Amygdala (tissue), 56 donors: ENCODE measurements at places on chromosomes 4 and X.

GRCh38 chr4:38149472-38149996 lies 189.3 kb downstream of the PTTG2 start:
- DNase-seq = no peak

- no peak for DNase-seq
These were observed 304.5 kb upstream of the DIPK2B start for GRCh38 chrX:45505214-45505613.

- no peak for DNase-seq
These were observed 45.6 kb downstream of the SH3RF1 start for GRCh38 chr4:169225058-169225751.

DNA sequence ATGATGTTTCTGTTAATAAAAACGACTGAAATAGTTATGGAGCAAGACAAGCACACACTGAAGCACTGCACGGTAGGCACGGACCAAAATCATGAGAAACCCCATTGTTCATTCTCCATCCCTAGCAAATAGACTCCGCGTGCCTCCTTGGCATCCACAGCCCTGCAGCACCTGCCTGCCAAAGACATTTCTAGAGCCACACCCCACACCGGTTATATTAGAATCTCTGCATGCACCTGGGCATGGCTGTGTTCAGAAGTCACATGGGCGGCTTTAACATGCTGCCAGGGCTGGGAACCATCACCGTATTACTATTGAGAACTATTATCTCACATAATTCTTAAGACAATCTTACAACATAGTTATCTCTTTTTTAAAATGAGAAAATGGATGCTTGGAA lies 5.9 kb downstream of the PDLIM3 start:
- no peak for DNase-seq

GRCh38 chr4:38734911-38735310 lies 47.9 kb downstream of the TLR10 start:
- DNase-seq = no peak

DNA sequence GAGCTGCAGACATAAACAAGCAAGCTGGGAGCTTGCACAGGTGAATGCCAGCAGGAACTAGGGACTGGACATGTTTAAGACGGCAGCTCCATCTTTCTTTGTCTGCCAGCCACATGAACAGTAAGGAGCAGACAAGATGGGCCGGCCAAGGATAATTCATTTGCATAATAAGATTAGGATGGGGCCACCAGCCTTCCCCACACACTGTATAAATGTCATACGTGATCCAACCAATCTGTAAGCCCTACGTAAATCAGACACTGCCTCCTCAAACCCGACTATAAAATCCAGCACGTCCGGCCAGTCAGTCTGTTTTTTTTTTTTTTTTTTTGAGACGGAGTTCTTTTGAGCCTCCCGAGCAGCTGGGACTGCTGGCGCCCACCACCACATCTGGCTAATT lies 75.6 kb upstream of the BOD1L1 start:
- no peak for DNase-seq

DNA sequence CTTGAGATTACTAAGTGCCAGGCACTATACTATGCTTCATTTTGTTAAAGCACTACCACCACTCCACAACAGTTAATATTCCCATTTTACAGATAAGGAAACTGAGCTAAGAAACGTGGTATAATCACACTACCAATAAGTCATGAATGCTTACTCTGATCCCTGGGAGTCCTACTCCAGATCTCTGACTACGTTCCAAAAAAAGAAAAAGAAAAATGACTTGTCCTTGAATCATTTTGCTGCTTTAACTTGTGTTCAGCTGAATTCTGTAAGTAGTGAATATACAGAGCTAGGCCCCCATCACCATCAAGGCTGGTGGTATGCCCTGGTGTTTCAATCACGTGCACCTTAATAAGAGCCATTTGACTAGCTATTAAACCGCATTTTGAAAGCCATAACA lies 39.4 kb downstream of the LDB2 start:
- DNase-seq = no peak

- no peak for DNase-seq
These were observed 26.1 kb upstream of the VMA21 start for GRCh38 chrX:151370906-151371305.

- no peak for DNase-seq
These were observed 18.7 kb upstream of the ADD1 start for GRCh38 chr4:2824836-2825381.

DNA sequence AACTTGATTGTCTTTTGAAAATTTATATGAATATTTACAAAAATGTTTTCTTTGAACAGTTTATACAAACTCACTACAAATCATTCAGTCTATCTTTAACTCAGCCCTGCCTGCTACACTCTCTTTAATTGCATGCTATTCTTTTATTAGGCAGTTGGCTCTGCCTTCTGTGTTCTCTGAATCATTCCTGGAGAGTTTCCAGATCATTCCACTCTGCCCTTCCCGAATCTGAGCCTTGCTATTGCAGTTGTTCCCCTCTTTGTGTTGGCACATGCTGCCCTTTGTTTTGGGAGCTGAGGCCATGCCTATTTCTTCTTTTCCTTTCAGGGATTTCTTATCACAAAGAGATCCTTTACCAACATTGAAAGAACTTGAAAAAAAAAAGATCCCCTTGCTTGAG lies 8.7 kb upstream of the TECRL start:
- DNase-seq = no peak

DNA sequence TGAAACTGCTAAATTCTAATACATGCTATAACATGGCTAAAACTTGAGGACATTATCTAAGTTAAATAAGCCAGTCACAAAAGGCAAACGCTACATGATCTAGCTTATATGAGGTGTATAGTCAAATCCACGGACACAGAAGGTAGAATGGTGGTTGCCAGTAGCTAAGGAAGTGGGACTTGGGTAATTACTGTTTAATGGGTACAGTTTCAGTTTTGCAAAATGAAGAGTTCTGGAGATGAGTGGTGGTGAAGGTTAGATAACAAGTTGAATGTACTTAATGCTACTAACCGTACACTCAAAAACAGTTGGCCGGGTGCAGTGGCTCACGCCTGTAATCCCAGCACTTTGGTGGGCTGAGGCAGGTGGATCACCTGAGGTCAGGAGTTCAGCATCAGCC lies 644.5 kb upstream of the DIPK2B start:
- no peak for DNase-seq

DNA sequence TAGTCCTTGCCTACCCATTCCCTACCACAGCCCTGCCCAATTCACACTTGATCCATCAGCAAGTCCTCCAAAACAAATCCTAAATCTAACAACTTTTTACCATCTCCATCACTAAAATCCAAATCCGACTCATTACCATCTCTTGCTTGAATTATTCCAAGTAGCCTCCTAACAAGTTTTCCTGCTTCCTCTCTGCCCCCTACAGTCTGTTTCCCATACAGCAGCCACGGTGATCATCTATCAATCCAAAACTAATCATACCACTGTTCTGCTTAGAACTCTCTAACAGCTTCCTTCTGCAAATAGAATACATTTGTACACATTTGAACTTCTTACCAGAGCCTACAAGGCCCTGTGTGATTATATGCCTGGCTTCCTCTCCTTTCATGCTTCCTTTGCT lies 133.0 kb downstream of the SHROOM4 start:
- DNase-seq = no peak

DNA sequence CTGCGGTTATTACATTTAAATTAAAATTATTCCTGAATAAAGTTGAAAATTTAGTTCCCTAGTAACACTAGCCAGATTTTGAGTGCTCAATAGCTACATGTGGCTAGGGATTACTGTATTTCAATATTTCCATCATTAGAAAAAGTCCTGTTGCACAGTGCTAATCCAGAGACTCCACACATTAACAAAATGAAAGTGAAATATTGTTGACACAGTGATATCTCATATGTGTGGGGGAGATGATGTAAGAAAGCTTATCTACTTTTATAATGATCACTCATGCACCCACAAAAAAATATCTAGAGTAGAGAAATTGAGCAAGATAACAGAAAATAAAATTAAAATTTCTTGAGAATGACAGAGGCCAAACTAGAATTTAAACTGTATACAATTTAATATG lies 74.9 kb downstream of the MAGEB10 start:
- DNase-seq = no peak

DNA sequence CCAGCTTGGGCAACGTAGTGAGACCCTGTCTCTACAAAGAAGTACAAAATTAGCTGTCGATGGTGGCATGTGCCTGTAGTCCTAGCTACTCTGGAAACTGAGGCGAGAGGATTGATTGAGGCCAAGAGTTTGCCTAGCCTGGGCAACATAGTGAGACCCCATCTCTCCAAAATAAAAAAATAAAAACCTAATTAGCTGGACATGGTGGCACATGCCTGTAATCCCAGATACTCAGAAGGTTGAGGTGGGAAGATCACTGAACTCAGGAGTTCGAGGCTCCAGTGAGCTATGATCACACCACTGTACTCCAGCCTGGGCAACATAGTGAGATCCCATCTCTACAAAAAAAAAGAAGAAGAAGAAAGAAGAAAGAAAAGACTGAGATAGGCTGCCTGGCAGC lies 17.4 kb downstream of the PLAC1 start:
- no peak for DNase-seq

GRCh38 chrX:123993326-123993725 lies 31.8 kb downstream of the STAG2 start:
- DNase-seq = no peak

GRCh38 chrX:143663755-143664154 lies 27.9 kb upstream of the SLITRK4 start:
- DNase-seq = no peak

- no peak for DNase-seq
These were observed 36.6 kb upstream of the MBTPS2 start for GRCh38 chrX:21802839-21803238.

DNA sequence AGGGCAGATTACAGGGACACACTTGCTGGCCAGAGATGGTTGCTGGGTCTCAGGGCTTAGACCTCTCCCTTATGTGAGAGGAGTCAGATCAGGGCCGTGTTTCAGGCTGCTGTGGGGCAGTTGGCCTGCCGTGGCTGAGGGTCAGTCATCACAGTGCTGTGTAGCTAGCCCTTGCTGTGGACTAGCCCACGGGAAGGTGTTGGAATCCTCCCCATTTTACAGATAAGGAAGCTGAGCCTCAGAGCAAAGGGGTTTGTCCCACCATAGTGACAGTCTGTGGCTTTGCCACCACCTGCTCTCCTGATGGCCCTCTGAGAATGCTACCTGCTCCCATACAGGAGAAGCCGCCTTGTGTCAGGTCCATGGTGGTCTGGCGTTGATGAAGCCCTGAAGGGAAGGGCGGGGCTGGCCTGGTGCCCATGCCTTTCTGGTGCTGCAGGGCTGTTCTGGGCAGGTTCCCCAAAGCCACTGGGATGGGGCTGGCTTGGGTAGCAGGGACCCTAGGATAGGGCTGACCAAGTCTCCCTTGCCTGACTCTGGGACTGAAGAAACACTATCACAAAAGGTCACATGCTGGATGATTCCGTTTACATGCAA lies 2.4 kb upstream of the FAM53A start:
- DNase-seq = no peak

- DNase-seq = no peak
These were observed 56.9 kb downstream of the SUPT20HL2 start for GRCh38 chrX:24257011-24257410.

DNA sequence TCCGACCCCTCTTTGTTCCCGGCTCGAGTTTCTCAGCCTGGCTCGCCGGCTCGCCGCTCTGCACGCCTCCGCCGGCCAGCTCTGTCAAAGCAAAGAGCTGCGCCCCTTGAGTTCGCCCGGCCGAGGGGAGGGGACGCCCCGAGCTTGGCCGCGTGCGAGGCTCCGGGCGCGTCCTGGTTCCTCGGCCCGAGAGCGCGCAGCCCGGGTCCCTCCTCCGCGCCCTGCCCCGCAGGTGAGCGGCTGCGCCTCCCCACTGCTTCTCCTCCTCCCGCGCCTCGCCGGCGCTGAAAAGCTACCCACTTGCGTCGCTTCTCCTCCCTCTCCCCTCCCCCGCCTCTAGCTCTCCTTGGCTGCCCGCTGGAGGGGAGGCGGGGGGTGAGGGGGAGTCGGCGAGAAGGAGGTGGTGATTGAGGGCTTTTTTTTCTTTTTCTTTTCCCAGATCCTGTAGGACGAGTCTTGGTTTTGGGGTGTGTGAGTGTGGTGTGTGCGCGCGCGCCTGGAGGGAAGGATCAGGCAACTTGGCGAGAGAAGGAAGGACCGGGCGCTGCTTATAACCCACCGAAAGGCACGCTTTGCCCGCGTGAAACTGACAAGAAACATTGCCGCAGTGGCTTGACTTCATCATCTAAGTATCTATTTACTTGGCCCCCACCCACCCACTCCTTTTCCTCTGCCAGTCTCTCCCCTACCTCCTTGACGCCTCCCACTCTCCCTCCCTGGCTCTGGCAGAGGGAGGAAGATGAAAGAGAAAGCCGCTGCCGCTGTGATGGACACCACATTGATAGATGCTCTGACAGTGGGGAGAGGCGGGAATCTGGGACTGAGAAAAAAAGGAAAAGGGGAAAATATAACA lies at the start of gene LEF1:
LEF1 (minus strand) TSS at position 262 of the 853 bp plus-strand sequence. CDS start 1,165 bp downstream, outside the sequence.
- DNase-seq = no peak

DNA sequence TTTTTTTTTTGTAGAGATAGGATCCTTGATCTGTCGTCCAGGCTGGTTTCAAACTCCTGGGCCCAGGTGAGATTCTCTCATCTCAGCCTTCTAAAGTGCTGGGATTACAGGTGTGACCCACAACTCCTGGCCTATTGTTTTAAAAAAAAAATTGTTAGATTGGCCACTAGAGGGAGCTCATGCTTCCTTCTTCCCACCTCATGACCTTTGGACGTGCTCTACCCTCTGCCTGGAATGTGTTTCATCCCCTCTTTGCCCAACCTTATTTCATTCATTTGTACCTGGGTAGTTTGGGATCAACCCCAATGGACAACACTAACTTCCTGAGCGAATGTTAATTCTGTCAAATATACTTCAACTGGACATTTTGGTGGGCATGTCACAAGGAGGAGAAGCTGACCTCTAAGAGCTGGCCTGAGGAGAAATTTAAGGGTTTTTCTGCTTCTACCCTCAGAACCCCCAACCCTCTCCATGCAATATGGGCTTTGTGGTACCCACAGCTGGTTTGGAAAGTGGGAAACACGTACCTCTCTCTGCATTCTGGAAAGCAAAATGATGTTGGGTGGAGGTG lies 6.4 kb downstream of the PPEF2 start:
- no peak for DNase-seq

- no peak for DNase-seq
These were observed 50.9 kb downstream of the BEND4 start for GRCh38 chr4:42101446-42101975.

GRCh38 chr4:142222127-142222526 lies 585.7 kb downstream of the IL15 start:
- DNase-seq = no peak
